ENCODE measurements at places on chromosomes 11 and 22.

DNA sequence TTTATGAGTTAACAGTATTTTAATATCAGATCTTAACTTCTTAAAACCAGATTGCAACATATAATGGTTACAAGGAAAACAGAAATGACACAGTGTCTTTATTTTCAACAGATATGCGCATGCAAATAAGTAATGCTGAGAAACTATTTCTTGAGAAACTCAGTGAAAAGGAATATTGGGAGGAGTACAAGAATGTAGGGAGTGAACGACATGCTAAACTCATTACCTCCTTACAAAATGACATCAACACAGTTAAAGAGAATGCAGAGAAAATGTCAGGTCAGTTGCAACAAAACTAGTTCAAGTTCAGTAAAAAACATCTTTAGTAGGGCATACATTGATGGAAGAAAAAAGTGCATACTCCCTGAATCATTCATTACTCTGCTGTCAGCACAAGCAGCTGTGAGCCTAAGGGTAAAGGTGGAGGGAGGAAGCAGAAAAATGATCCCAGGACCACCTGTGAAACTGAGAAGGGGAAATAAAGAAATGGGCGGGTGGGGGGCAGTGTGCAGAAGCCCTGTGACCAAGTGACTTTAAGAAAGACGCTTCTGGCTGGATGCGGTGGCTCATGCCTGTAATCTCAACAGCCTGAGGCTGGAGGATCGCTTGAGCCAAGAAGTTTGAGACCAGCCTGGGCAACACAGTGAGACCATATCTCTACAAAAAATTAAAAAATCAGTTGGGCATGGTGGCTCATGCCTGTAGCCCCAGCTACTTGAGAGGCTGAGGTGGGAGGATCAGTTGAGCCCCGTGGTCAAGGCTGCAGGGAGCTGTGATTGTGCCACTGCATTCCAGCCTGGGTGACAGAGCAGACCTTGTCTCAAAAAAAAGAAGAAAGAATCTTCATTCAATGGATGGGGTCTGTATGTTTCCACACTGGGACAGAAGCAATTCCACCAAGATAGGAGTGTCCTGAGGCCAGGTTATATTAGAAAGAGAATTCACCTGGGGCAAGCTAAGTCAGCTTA is 31.2 kb downstream of the CCDC83 start:
- no peak for DNase-seq

DNA sequence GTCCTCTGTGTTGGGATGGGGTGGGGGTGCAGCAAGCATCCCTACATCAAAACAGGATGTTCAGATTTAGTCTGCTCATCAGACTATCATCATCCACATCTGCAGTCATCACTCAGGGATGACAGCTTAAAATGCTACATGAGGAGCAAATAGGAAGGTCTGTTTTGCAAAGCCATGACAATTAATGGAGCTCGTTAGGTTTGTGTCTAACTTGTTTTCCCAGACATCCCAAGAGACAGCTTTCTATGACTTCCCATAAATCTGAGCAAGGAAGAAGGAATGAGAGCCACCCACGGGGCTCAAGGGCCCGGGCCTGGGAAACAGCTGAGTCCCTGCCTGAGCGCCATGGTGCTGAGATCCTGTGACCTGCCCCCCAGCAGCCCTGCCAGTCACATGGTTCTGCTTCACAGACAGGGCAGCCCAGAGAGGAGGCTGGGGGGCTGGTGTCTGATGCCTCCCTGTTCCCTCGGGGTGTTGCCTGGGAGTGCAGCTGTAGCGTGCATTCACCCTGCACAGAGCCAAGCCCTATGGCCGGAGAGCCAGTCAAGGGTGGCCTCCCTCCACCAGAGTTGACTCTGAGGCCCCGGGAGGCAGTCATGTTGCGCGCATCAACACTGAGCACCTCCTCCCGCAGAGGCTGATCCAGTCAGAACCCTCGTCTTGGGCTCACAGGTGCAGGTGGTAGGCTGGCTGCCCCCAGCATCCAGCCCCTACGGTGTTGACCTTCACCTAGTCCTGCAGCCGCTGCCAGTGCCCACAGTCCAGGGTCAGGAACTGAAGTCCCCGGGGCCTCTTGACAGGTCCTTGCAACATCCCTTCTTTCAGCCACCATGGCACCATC is 12.1 kb downstream of the DERL3 start:
- no peak for DNase-seq

- no peak for DNase-seq
These were observed 14.7 kb upstream of the FDX1 start for GRCh38 chr11:110415081-110415480.

DNA sequence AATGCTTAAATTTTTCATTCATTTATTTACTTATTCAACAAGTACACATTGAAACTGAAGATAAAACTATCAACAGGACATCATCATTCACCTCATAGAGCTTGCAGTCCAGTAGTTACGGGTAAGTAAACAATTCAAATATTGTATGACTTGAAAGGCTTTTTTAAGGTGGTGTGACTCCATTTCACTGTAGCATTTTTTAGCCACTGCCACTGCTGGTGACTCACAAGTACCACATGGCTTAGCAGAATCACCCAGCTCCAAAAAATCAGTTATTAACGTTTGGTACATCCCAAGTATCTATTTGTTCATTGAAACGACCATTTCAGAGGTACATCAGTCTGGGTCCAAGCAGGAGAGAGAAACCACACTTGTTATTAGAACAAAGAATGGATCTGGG is 427.9 kb upstream of the DDI1 start:
- DNase-seq = no peak

DNA sequence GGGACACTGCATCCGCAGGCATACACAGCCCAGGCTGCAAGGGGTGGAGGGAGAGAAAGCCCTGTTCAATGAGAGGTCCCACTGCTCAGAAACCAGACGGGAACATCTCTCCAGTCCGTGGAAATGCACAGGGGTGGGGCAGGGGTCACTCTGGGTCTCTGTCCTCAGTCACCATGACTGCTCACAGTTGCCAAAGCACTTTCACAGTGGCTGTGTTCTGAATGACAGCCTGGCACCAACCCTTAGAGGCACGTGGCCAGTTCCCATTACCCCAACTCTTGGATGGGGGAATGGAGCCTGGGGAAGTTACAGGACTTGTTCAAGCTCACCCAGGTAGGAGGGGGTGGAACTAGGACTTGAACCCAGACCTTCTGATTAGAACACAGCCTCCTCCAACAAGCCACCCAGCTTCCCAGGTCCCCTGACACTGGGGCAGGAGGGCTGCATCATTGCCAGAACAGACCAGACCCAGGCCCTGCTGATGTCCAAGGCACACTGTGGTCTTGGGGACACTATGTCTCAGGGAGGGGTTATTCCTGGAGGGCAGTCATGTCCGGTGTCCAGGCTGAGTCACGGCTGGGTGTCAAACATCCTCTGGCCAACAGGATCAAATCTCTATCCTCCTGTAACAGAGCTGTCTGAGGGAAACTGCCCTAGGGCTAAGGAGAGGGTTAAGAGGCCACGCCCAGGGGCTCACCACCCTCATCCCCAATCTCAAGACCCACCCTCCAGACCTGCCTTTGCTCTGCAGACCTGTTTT is 8.2 kb downstream of the ZNF70 start:
- DNase-seq = no peak

DNA sequence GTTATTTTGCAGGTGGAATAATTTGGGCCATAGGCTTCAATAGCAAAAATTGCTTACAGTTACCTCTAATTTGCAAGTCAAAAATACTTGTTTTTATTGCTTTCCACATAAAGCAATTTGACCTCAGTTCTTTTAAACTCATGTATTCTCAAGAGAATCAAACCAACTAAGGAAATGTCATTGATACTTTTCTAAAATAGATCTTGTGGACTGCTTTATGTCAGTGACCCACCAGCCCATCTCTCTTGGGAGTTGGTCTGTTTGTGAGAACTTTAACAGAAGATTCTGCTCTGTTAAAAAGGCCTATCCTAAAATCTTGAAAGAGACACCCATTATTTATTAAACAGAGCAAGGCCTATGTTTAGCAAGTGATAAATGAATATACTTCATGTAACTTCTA is 75.2 kb downstream of the DDIAS start:
- no peak for DNase-seq

- DNase-seq = no peak
These were observed 145.5 kb upstream of the RASSF10 start for GRCh38 chr11:12863605-12864121.

- no peak for DNase-seq
These were observed 370.6 kb upstream of the MPPED2 start for GRCh38 chr11:30956751-30957150.

DNA sequence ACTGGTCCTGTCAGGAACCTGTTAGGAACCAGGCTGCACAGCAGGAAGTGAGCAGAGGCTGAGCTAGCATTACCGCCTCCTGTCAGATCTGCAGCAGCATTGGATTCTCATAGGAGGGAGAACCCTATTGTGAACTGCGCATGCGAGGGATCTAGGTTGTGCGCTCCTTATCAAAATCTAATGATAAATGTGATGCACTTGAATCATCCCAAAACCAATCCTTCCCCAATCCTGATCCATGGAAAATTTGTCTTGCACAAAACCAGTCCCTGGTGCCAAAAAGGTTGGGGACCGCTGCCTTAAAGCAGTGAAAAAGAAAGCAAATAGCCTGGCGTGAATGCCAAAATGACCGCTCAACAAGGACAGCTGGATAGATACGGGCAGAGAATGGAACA is 1.9 kb upstream of the ARAP1 start:
- no peak for DNase-seq

- no peak for DNase-seq
These were observed 19.8 kb upstream of the PSMA1 start for GRCh38 chr11:14539982-14540421.

DNA sequence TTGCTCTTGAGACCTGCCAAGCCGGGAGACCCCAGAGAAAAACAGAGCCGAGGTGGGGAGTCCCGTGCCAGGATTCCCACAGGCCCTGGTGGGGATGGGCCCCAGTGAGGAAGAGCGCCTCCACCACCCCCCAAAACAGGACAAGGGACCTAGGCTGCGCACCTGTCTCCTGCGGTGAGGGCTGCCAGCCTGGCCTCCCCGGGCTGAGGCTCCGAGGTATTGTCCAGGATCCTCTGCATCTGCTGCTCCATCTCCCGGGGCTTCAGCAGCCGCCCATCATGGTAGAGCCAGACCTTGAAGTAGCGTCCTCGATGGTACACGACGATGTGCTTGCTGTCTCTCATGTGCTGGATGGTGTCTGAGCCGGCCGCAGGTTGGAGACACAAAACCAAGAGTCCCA is 33.3 kb upstream of the TESMIN start:
- DNase-seq = no peak

DNA sequence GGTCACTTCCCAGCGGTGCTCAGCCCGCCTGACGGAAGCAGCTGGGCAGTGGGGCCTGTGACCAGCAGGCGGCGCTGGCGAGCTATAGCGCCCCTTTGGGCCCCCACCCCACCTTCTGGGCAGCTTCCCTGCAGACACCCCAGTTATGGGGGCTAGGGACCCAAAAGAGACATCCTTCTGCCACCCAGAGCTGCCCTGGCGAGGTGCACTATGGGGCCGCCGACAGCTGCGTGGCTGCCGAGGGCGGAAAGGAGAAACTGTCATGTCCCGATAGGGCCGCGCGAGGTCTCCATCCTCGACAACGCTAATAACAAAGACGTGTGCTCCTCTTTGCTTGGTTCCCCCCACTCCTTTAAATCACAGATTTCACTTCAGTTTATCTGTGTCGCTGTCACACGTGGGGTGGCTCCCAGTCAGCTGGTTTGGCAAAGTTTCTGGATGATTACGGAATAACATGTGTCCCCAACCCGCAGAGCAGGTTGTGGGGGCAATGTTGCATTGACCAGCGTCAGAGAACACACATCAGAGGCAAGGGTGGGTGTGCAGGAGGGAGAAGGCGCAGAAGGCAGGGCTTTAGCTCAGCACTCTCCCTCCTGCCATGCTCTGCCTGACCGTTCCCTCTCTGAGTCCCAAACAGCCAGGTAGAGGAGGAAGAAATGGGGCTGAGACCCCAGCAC is 673 bp upstream of the MYO7A start:
- no peak for DNase-seq

GRCh38 chr22:40200795-40201530 is 23.2 kb downstream of the TNRC6B start:
- no peak for DNase-seq

DNA sequence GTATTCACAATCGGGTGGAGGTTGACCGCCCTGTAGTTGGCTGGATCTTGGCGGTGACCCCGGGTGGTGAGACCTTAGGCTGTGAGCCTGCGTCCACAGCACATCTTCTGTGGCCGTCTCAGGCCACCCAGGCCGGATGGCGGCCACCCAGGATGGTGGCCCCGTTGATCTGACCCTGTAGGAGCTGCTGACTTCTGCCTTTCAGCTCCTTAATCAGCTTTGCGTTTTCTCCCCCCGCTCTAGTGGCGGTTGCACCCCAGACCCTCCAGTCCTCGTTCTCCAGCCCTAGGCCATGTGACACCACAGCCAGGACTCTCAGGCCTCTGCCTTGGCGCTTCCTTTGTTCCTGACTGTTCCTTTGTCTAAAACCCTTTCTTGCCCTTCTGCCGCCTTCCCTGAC is 244.0 kb downstream of the TBC1D22A start:
- no peak for DNase-seq

DNA sequence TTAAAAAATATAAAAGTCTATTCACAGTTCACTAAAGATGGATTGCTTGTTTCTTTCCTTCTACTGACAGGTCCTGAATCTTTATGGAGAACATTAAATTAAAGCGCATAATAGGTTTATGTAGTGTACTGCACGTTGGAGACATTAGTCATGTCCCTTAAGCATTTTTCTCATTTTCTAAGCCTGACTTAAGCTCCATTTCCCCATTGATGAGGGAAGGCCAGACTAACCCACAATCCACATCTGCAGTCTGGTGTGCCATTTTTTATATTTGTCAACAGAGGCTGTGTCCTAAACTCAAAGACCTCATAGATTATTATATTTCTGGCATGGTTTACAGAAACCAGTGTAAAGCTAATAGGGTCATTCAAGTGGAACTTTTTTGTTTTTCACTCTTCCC is 39.9 kb downstream of the CADM1 start:
- no peak for DNase-seq

DNA sequence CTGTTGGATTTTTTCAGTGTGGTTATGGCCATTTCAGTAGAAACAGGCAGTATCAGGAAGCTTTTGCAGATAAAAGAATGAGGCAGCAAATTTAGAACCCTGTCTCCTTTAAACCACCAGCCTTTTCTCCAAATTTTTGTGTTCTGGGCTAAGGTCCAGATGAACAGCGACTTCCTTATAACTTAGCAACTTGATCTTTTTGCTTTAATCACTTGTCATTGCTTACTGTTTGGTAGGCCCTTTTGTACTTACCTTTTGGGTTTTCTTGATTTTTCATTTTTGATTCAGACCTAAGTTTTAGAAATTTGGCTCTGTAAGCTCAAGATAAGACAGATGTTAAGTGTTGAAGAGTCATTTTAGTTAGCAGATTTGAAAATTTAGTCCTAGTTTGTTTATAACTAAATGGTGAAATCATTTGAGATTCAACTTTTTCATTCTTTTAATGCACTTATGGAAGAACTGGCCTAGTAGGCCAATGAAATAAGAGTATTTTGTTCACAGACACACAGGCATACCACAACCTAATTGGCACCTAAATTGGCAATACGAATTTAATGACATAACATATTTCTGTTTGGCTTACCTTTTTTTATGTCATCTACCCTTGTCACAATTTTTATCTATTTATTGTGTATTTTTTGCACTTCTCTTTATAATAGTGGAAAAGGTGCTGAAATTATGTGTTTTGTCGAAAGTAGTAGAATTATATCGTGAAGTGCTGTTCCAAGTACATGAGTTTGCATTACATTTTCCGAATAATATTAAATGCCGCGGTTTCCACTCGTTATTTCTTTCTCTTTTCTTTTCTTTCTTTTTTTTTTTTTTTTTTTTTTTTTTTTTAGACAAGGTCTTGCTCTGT is 2.1 kb downstream of the RTN3 start:
- DNase-seq = no peak

GRCh38 chr11:113045146-113045545 is 83.9 kb downstream of the NCAM1 start:
- peak; percentile 58 for DNase-seq

All from NCI-H187 treated with DMSO at 0.1 percent for 48 hours (cell line).